Left renal cortex interstitium (tissue), 4 donors: ENCODE measurements at places on chromosomes 6 and 20. TPM values are rescaled to one million over a fixed set of nuclear protein-coding genes. Genes with fewer than 3 reads are reported as not detected.

SPATS1 gene
- not detected for polyA plus RNA-seq

DNA sequence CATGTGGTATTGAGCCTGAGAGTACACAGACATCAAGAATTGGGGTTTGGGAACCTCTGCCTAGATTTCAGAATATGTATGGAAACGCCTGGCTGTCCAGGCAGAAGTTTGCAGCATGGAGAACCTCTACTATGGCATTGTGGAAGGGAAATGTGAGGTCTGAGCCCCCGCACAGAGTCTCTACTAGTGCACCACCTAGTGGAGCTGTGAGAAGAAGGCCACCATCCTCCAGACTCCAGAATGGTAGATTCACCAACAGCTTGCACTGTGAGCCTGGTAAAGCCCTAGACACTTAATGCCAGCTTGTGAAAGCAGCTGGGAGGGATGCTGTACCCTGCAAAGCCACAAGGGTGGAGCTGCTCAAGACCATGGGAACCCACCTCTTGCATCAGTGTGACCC, 658.2 kb downstream of the HACE1 start:
- DNase-seq, result no peak

DNA sequence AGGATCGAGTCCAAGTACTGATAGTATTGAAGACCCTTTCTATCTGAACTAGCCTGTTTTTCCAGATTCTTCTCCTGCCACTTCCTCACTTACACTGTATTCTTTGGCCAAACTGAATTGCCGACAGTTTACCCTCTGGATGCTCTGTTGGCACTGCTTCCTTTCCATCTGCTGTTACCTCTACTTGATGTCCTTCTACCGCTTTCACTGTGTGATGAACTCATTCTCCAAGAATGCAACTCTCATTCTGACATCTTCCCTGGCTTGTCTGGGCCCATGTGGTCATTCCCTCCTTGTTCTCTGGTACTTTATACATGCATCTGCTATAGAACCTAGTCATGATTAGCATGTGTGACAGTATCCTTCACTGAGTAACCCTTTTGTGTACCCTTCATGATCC, 16.3 kb downstream of the RPRD1B start:
- no peak for DNase-seq

- no peak for DNase-seq
These were observed 37.5 kb upstream of the HAO1 start for GRCh38 chr20:7977709-7978108.

LY6G5B gene
- 9.0 TPM for polyA plus RNA-seq
